ENCODE measurements at places on chromosomes 12 and 14.

- DNase-seq: no peak
Measured at GRCh38 chr12:26534071-26534470, 298.9 kb downstream of the ITPR2 start.

- peak; percentile 10 for DNase-seq
Measured at GRCh38 chr12:62258941-62259630, 1.1 kb upstream of the USP15 start.

- no peak for DNase-seq
Measured at GRCh38 chr14:70000601-70001000, 121.4 kb downstream of the SMOC1 start.

GRCh38 chr14:99679543-99679942, 4.6 kb upstream of the CYP46A1 start:
- DNase-seq: no peak

DNA sequence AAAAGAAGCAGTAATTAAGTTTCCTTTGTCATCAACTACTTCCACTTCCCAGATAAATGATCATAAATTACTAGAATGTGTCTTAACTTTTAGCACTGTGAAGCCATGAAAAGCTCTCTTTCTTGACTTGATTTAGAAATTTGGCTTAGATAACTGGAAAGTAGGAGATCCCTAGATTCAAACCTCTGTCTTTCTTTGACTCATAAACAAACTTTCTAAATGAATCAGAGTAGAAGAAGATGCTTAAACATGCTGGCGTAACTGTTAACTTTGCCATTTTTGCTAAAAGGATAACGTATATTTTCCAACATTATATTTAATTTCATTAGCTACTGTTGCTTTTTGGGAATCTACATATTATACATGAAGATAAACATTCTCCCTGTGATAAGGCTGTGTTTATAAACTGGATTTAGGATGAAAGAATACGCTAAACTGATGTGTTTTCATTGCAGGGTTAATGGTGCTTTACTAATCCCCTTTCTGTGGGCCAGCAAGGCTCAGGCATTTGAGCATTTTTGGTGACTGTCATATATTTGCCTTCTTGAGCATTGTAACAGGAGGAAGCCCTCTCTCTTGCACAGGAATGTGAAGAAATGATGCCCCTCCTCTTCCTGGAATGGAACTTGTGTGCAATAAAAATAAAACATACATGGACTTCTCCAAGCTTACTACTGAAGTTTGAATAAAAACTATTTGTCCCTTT, 301.4 kb downstream of the BMP4 start:
- DNase-seq: no peak

DNA sequence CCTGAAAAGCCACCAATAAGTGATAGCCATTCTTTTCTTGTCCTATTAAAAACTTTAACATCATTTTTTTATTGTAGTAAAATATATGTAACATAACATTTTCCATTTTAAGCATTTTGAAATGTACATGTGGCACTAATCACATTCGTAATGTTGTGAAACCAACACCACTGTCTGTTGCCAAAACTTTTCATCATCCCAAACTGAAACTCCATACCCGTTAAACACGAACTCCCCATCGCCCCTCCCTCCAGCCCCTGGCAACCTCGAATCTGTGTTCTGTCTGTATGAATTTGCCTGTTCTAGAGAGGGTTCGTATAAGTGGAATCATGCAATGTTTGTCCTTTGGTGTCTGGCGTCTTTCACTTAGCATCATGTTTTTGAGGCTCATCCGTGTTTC, 75.9 kb downstream of the CCDC92 start:
- DNase-seq: no peak

GRCh38 chr12:72295744-72296143, 23.6 kb downstream of the TRHDE start:
- DNase-seq: no peak

GRCh38 chr12:31362115-31362758, 36.3 kb upstream of the SINHCAF start:
- DNase-seq: peak; percentile 72

DNA sequence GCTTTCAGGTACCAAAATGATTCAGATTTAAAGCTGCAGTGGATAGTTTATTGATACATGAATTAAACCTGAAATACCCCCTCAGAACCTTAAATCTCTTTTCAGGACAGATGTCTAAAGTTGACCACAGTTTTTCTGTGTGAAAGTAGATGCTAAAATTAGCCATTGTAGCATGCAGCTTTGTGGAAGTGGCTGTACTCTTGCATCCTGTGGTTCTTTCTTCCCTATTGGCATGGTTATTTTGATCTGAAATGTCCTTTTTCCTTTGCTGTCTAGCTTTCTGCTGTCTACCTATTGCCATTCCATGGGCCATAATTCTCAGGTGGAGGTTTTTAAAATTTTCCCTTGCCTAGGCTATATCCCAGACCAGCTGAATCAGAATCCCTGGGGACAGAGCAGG, 455.6 kb downstream of the ZFP36L1 start:
- DNase-seq: no peak

GRCh38 chr14:30210630-30211029, 283.0 kb upstream of the PRKD1 start:
- no peak for DNase-seq

GRCh38 chr14:52458721-52459085, 93.6 kb downstream of the TXNDC16 start:
- no peak for DNase-seq

GRCh38 chr12:90712671-90713070, 242.3 kb downstream of the CCER1 start:
- no peak for DNase-seq

DNA sequence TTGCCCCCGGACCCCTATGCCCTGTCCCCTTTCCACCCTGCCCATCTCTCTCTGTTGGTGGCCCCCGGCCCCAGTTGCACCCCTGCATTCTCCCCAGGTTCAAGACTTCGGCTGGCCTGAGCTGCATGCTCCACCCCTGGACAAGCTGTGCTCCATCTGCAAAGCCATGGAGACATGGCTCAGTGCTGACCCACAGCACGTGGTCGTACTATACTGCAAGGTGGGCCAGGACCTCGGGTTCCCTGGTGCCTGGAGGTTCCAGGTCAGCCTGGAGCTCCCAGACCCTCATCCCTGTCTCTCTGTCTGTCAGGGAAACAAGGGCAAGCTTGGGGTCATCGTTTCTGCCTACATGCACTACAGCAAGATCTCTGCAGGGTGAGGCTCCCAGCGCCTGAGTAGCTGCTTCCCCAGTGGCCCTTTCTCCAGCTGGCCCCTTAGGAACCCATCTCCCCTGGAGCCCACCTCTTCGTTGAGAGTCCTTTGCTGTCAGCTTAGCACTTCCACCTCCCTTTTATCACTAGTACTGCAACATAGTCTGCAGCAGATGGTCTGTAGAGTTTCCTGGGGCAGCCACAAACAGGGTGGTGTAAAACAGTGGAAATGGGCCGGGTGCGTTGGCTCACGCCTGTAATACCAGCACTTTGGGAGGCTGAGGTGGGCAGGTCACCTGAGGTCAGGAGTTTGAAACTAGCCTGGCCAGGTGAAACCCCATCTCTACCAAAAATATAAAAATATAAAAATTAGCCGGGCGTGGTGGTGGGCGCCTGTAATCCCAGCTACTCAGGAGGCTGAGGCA, 5.8 kb downstream of the TNS2 start:
- DNase-seq: no peak

DNA sequence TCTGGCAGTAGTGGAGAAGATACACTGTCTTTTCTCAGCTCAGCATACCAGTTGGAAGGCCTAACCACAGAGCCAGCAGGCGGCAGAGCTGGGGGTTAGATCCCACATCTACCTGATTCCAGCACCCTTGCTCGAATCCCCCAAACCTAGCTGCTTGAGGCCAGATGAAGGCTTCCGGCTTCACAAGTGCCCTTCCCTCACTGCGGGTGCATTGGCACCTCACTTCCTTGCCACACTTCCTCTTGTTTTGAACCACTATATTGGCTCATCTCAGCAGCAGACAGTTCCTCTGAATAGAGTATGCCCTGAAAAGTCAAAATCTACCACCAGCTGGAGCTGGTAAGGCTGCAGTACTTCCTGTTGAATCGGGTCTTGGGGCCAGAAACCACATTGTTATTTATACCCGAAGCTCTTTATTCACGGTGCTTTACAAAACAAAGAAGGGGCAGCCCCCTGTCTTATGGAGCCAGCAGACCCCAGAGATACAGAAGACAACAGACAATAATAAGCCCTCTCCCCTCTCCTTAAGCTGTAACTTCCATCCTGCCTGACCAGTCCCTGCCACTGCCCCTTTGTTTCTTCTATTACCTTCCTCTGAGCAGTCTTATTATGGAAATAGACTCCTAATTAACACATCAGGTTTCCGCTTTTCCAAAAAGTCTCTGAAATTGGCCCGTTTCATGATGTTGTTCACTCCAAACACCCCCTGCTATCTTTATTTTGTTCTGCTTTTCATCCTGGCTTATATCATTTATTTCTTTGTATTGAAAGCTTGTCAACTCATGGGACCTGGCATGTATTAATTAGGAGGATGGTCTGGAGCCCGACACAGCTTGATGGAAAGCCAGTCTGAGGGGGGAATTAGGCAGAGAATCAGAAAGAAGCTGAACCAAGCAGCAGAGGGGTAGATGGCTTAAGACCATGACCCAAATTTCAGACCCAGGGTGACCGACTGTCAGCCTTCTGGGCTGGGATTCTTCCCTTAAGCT, 233.5 kb downstream of the EFCAB11 start:
- no peak for DNase-seq

DNA sequence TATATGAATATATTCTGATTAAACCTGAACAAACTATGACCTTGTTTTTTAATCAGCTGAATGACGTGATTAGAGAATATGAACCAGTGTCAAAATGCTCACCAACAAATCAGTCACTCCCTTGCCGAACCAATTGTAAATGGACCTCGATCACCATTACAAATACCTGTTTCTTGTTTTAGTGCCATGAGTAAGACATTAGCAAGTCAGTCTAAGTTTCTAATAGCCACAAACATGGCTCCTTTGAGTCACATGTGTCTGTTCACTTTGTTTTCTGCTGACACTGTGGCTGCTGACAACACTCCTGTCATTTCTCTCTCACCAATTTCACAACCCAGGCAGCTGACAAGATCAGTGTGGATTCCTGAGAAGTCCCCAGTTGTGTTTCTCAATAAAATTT, 286.2 kb upstream of the MDGA2 start:
- no peak for DNase-seq

DNA sequence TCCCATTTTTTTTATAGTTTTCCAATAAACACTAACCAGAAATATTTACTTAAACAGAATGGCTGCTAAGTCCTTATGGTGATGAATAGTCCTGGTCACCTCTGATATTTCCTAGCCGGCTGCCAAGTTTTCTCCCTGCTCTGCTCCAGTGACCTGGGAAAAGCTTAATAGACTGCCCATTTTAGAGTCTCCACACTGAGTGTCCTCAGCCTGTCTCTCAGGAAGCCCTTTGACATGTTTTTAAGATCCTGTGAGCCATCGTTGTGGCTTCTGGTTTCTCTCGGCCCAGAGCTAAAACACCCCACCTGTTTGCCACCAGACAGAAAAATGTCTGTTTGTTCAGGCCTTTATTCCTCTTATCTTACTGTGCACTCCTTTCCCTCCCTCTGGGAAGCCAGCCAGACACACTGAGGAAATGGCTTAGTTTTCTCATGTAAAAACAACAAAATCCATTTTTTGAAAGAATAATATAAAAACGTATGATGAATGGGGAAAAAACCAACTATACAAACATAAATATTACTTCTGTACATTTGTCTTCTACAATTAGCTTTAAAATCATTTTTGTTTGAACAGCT, 25.4 kb upstream of the ALDH2 start:
- DNase-seq: no peak

DNA sequence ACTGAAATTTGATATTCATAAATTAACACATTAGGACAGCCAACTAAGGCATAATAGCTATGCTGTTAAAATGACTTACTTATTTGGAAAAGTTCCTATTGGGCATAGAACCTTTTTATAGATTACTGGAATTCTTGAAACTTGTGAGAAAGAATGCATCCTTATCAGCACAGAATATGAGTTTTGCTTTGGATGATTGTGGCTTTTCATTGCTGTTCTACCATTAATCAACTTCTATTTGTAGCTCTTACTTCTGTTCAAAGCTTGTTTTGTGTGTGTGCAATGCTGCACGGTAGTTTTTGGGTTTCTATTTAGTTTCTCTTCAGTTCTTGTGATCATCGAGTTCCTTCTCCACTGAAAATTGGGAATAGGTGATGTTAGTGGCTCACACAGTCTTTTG, 152.4 kb upstream of the PELI2 start:
- DNase-seq: no peak

DNA sequence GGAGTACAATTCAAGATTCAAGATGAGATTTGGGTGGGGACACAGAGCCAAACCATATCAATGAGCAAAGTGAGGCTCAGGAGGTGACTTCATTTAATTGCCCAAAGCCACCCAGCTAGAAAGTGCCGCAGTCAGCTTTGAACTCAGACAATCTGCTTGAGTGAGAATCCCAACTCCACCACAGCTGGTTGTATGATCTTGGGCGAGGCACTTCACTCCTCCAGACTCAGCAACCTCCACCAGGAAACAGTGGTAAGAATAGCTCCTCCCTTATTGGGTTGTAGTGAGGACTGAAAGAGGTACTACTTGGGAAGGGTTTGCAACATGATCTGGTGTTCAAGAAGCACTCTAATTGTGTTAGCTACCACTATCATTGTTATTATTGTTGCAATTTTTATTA, 129.2 kb upstream of the RFLNA start:
- no peak for DNase-seq

GRCh38 chr12:117155278-117156060, 34.8 kb downstream of the FBXO21 start:
- peak; percentile 83 for DNase-seq

GRCh38 chr14:64218344-64219240, 75.6 kb downstream of the ESR2 start:
- no peak for DNase-seq

DNA sequence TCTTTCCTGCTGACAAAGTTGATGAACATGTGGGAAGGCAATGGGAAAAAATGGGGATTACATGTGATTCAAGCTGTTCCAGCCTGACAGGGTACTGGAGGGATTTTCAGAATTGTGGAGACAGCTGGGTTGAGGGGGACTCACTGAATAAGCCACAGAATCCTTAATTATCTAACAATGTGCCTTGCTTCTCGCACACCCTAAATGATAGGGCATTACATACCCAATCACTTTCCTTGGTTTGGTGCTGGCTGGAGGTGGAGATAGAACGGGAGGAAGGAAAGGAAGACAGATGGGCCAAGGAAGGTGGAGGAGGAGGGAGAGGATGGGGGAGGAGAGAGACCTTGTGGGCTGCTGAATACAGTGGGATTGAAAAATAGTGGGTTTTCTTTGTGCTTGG, 20.7 kb downstream of the PELI2 start:
- no peak for DNase-seq

DNA sequence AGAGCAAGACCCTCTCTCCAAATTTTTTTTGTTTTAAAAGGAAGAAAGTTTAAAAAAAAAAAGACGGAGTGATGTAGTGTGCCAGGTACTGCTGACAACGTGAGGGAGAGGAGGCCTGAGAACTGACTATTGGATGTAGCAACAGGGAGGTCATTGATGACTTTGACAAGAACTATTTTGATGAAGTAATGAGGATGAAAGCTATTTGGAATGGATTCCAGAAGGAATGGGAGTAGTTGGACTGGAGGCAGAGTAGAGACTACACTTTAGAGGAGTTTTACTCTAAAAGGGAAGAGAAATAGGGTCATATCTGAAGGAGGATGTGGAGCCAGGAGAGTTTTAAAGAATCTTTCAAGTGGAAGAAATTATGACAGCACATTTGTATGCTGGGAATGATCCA, 27.8 kb upstream of the SLC38A2 start:
- no peak for DNase-seq

GRCh38 chr12:32993404-32993803, 96.8 kb upstream of the PKP2 start:
- no peak for DNase-seq
